ENCODE measurements at places on chromosomes 2 and 18.
A peak's percentile ranks its signal among the peaks of the same experiment; 100 is the strongest.

- no peak for DNase-seq
These were observed 1087.5 kb upstream of the NXPH2 start for GRCh38 chr2:139867601-139868226.

DNA sequence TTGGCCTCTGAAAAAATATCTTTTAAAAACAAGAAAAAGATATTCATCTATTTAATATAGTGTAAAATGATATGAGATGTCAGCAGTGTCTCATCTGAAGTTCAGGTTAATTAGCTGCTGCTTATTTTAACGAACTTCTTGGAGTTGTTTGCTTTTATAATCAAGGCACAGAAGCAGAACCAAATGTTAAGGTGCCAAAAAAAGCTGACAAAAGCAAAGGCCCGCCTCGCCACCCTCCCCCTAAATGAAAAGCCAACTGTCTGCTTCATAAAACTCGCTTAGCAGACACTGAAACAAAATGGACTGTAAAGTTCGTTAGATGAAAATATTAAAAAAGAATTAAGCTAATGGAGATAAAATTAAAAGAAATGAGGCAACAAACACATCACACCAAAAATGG, 562.6 kb downstream of the ZEB2 start:
- DNase-seq, result no peak

DNA sequence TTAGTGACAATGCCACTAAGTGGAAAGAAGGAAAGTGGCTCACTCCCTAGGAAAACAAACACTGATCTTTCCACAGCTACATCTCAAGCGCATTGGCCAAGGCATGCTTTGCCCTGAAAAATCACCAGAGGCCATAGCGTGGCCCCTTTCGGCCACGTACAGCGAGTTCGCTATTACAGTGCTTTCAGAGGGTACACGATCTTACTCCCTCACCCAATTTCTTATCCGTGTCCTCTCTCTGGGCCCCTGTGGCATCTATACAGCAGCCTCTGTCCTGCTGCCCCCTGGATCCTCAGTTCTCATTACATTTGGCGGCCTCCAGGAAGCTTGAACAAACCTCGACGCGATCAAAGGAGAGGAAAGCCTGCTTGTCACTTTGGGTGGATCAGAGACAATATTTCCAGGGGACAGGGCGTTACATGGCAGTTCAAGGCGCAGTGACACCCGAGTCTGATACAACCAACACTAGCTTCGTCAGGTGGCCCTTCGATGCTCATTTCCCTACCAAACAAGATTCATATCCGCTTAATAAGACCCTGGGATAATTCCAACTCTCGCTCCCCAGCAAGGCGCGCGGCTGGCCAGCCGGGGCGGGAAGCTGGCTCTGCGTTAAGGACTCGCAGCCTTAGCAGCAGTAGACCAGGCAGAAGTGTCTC, 941 bp downstream of the SKOR2 start:
- DNase-seq, result no peak

DNA sequence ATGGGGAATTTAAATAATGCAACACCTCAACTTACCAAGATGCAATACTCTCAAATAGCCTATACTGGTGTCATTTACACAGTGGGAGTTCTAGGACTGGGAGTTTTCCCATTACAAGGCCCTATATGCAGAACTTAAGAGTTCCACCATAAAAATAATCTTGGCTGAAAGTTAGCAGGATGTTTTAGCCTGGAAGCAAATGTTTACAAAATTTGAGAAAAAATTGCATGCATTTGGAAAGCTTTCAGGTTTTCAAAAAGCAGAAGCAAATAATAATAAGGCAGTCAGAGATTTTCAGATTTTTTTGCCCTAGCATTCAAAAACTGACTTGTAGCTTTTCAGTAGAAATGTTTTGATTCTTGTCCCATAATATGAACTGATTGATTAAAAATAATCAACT, 397.3 kb downstream of the ARHGAP15 start:
- peak; percentile 12 for DNase-seq

DNA sequence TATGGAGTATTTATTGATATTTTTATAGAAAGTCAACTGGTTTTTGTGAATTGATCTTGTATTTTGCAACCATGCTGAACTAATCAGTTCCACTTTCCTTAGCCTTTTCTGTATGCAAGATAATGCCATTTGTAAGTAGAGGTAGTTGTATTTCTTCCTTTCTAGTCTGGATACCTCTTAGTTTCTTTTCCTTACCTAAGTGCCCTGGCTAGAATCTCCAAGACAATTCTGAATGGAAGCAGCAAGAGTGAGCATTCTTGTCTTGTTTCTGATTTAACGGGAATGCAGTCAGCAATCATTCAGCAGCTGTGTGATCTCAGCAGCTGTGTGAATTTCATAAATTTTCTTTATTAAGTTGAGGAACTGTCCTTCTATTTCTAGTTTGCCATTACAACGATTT, 73.4 kb downstream of the NRXN1 start:
- no peak for DNase-seq

- no peak for DNase-seq
These were observed 457.2 kb upstream of the MEX3C start for GRCh38 chr18:51654488-51655326.
